Frontal cortex (tissue), 4 donors: ENCODE measurements at places on chromosomes 16 and 17. TPM values are rescaled to one million over a fixed set of nuclear protein-coding genes. Genes with fewer than 3 reads are reported as not detected.

Gene OGFOD3
- 15.9 TPM for total RNA-seq

Gene GPR142
- not detected for total RNA-seq

Gene TMEM114
- total RNA-seq = not detected

Gene SBK1
- 13.9 TPM for total RNA-seq

DNA sequence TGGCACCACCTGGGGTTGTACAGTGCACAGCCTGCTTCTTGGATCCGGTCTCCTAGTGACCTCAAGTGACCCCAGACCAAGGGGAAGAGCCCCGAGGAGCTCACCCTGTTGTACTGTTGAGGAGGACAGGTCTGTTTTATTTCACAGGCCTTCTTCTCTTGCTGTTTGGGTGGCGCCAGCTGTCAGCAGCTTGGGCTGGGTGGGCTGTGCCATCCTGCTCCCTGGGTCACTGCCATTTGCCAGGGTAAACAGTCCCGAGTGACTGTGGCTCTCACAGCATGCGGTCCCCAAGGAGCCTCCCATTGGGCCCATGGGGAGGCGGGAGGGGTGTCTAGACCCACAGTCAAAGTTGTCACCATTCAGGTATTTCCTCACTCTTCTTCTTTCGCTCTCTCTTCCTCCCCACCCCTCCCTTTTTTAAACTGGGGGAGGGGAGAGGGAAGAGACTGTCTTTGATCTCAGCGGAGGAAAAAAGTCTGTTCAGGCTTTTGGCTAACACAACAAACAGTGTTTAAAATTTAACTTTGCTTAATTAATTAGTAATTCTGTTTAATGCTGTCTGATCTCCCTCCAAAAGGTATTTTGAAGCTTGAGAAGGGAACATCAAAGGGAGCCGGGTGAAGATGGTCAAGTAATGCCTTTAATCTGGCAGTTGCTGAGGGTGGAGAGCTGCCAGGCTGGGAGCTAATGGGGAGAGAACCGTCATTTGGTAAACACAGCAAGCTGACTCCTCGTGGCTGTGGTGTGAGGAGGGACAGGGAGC, 64.0 kb downstream of the SNX20 start:
- no peak for DNase-seq

GRCh38 chr17:66392783-66393437, 90.5 kb downstream of the PRKCA start:
- DNase-seq = no peak

- no peak for DNase-seq
Observed at GRCh38 chr17:63665527-63666214, 34.3 kb downstream of the LIMD2 start.

GRCh38 chr17:5592382-5592781, 8.1 kb upstream of the NLRP1 start:
- peak; percentile 14 for DNase-seq

- no peak for DNase-seq
Observed at GRCh38 chr16:50160495-50161164, 7.5 kb downstream of the TENT4B start.

DNA sequence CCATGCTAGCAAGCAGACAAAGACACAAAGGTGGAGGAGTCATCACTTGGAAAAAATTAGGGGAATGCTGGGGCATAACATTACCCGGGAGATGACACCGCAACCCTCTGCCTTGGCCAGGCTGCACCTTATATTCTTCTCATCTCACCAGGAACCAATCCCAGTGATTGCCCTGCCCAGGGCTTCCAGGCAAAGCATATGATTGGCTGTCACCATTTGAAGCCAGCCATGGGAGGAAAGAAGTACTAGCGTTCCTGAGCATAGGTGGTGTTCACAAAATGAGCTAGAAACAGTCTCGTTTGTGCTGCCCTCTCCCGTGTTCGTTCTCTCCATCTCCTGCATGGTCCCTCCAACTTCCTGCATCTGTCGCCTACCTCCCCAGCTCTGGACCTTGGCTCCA, 29.6 kb downstream of the TEKT5 start:
- DNase-seq = no peak

GRCh38 chr17:44785921-44786320, 27.1 kb downstream of the ADAM11 start:
- DNase-seq = no peak

- DNase-seq = no peak
Observed at GRCh38 chr16:61681124-61681523, 355.1 kb downstream of the CDH8 start.

DNA sequence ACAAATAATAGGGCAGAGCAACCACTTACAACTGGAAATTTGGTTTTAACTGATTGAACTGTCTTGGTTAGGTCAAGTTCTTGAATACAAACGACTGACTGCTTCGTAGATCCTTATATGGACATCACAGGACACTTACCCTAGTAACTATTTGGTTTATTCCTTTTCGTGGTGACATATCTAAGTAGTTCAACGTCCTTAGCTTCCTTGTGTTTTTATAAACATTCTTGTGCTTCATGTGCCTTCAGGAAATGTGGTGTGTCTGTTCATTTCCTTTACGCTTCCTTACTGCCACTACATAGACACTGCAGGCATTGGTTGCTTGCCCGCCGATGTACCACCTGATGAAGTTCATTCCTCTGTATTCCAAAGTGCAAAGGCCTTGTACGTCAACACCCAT, 59.3 kb downstream of the USP10 start:
- no peak for DNase-seq

- DNase-seq = no peak
Observed at GRCh38 chr17:74108126-74108705, 95.3 kb upstream of the RPL38 start.

- DNase-seq = peak; percentile 93
Observed at GRCh38 chr17:40358323-40359038, 6.1 kb downstream of the GJD3 start.

DNA sequence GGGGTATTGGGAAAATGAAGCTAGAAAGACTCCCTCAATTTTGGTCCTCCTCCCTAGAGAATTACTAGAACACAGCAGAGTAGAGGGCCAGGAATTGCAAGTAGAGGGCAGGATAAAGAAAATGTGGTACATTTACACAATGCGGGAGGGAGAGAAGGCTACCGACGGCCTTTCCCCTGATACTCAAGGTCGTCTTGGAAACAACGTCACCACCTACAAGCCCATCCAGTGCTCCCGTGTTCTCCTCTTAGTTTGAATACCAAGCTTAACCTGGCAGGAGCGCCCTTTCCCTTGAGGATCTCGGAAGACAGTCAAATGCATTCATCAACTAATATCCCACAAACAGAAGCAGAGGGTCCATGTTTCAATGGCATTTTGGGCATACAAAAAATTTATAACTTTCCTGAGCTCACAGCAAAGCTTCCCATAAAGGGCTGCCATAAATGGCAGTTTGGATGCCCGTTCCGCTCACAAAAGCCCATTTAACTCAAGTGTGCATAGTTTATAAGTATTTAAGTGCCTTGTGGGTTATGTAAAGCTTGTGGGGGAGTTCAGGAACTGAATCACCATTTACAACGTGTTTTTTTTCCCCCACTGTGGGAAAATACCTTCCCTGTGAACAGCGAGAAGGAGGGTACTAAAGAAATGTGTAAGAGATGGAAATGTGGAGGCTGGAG, 414.6 kb downstream of the SLC39A11 start:
- no peak for DNase-seq

DNA sequence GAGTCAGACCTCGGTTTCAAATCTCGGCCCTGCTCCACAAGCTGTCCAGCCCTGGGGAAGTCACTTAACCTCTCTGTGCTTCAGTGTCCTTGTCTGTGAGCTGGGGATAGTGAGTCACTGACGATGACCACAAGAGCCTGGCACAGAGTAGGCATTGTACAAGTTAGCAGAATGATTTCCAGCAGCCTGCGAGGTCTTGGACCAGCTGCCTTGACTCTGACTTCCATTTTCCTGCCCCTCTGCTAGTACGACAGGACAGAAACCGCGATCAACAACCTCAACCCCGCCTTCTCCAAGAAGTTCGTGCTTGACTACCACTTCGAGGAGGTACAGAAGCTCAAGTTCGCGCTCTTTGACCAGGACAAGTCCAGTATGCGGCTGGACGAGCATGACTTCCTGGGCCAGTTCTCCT, 20.7 kb downstream of the CPNE2 start:
- DNase-seq = no peak

- DNase-seq = no peak
Observed at GRCh38 chr16:70430667-70431536, 8.0 kb downstream of the ST3GAL2 start.

GRCh38 chr17:73555199-73555960, 88.9 kb downstream of the SDK2 start:
- DNase-seq = no peak

- no peak for DNase-seq
Observed at GRCh38 chr17:22506861-22507260, 814.5 kb downstream of the KCNJ18 start.

DNA sequence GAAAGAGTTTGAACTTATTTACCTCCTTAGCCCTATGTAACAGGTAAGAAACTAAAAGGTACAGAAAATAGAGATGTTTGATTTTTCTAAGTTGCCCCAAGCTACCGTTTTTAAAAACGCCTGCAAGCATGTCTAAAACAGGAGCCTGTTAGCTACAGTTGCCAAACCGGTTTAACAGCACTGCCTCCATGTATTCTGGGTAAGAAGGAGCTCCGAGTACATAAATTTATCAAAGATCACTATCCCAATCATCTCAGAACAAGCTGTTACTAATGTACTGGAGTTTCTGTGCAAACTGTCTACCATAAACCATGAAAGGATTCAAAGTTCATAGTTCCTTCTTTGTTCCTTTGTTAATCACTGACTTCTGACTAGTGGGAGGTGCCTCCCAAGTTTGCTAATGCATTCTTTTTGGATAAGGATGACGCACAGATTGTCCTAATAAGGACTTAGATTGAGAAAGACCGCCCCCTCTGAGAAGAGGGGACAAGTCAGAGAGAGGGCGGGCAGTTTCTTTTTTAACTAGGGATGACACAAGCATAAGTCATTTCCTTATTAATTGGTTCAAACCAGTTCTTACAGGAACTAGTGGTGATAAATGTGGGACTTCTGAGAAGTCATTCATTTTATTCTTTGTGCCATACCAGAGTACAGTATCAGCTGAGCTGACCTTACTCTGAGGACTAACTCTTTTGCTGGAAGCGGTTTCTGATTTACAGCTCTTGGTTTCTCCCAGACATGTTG, 55.3 kb downstream of the TUBD1 start:
- peak; percentile 14 for DNase-seq
